ENCODE measurements at places on chromosomes 2 and 18.

DNA sequence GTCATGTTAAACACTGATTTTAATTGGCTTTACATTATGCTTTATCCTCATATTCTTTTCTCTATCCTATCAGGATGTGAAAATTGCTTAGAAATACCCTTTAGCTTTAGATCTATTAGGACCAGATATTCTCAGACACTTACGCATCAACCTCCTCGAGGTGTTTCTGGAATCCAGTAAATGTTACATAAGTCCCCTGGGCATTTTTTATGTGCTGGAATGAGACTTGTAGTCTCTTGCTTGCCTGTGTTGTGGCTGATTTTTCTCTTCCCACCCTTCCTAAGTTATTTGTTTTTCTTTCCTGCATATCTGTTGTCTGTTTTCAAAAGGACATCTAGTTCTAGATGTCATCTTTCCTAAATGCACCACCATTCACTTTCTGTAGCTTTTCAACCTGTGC is 197.1 kb downstream of the CCDC85A start:
- DNase-seq: no peak

DNA sequence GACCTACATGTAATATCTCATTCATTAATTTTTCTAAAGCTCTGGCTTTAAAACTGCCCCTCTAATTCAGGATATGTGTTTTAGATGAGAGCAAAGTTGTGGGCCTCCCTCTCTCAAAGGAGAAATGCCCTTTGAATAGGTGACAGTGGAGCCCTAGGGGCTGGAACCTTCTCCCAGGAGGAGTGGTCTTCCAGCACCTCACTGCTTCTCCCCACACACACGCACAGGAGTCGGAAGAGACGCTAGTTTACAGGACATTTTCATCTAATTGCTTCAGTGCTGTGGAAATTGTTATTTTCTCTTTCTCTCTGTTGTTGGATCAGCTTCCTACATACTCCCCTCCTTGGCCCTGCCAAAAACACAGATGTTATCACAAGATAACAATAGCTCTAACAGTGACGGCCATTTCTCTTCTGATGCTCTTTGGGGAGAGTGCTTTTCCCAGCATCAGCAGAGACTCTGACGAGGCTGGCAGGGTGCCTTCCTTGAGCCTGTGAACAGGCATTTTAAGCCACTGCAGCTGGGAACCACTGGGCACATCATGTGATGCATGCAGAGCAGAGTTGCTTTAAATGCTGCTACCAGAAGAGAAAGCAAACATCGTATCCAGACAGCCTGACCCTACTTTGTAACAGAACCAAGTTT is 209.4 kb upstream of the SP5 start:
- no peak for DNase-seq

- DNase-seq: no peak
Measured at GRCh38 chr2:55672630-55673029, 21.0 kb downstream of the PNPT1 start.

DNA sequence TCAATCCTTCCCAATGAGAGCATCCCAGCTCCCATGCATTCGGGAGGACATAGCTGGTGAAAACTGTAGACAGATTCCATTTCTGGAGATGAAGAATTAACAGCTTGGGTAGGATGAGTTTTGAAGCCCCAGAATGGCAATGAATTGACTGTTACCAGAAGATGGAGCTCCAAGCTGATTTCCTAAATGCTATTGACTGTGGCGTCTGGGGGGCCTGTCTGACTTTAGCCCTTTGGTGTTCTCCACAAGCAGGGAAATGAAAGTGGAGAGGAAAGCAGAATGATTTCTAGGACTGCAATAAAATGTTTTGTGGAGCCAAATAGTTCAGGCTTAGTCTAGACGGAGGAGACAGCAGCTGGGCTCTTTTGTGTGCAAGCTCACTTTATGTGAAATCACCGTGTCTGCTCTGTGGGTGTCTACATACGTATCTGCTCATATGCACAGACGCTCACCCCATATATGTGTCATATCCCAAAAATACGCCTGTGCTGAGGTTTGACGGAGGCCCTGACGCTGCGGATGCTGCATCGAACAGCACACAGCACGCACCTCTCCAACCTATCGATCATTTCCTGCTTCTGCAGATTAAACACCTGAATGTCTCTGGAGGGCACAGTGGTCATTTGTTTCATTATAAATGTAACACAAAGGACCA is 166.4 kb upstream of the PXDN start:
- DNase-seq: no peak

- no peak for DNase-seq
Measured at GRCh38 chr2:165163761-165164160, 40.1 kb downstream of the SCN3A start.

Measured in stimulated activated CD4-positive, alpha-beta T cell treated with anti-CD3 and anti-CD28 coated beads, Interleukin-4, amount 100 ng/mL, for 24 hours (primary cell).